Thymus (tissue), 14 donors: ENCODE measurements at places on chromosomes 5 and 9.

DNA sequence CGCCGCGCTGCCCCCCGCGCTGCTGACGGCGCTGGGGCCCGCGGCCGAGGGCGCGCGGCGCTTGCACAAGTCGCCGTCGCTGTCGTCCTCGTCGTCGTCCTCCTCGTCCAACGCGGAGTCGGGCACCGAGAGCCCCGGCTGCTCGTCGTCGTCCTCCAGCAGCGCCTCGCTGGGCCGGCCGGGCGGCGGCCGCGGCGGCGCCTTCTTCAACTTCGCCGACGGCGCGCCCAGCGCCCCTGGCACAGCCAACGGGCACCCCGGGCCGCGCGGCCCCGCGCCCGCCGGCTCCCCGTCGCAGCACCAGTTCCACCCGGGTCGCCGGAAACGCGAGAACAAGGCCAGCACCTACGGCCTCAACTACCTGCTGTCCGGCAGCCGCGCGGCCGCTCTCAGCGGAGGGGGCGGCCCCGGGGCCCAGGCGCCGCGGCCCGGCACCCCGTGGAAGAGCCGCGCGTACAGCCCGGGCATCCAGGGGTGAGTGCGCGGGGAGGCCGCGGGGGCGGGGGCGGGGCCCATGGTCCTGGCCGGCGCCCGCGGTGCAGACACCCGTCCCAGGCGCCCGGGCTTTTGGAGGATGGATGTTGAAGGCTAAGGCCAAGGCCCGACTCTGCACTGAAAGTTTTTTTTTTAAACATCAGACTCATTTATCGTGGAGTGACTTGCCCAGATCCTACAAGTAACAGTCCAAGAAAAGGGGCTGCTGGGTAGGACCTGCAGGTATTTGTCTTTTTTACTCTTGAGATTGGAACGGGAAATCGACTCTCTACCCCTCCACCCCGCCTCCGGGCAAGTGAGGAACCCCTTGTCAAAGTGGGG is 1.2 kb downstream of the TENT4A start:
- no peaks in the 10 kb centered on the region for H3K27me3 ChIP-seq
- peaks cover 10% of the 10 kb centered on the region for H3K36me3 ChIP-seq
- peak overlapping the region; percentile 32 for H3K27ac ChIP-seq
- H3K4me3 ChIP-seq: peak overlapping the region; percentile 57

DNA sequence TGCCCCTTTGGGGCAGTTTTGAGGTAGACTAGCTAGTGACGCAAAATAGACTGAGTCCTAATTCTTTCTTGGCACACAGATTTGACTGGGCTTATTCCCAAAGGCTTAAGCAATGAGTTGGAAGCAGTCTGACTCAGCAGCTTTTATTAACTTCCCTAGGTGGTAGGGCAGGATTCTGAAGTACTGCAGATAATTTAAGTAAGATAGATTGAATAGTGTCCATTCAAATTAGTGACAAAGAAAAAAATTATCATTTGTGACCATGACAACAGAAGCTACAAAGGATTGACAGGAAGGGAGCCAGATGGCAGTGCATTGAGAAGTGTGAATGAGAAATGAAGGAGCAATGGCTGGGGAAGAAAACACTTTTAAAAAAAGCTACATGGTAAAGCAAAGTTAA is 649.4 kb downstream of the CDH9 start:
- H3K4me1 ChIP-seq: no peaks in the 10 kb centered on the region
- H3K27me3 ChIP-seq: no peaks in the 10 kb centered on the region
- H3K36me3 ChIP-seq: no peaks in the 10 kb centered on the region
- no peak overlapping the region for H3K4me3 ChIP-seq

GRCh38 chr9:69564557-69564956 is 107.6 kb downstream of the APBA1 start:
- no peak for DNase-seq
- no peaks in the 10 kb centered on the region for H3K4me1 ChIP-seq
- no peak overlapping the region for H3K4me3 ChIP-seq
- H3K27ac ChIP-seq: no peak overlapping the region
- H3K27me3 ChIP-seq: no peaks in the 10 kb centered on the region

- no peaks in the 10 kb centered on the region for H3K36me3 ChIP-seq
- no peaks in the 10 kb centered on the region for H3K27me3 ChIP-seq
- no peak overlapping the region for H3K27ac ChIP-seq
- no peak for DNase-seq
- no peaks in the 10 kb centered on the region for H3K4me1 ChIP-seq
Observed at GRCh38 chr9:69535911-69536310, 136.3 kb downstream of the APBA1 start.

DNA sequence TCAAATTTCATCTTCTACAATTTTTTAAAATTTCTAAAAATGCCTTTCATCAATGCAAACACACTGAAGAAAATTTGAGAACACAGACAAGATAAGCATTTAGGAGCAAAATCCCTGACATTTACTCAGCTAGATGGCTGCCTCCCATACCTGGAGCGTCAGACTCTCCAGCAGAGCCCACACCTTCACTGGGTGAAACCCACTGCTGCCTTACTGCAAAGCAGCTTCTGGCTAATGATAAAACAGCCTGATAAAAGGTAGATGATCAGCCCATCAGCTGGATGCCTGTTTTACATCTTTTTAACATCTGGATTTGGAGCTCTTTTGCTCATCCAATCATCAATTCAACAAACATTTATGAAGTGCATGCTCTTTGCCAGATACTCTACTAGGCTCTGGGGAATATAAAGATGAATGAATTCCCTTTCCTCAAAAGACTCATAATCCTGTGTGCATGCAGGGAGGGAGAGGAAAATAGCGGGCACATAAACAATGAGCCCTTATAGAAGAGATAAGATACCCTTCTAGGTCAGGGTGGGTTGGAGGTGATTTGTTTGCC is 271.2 kb downstream of the SAXO1 start:
- H3K27ac ChIP-seq: no peak overlapping the region
- DNase-seq: no peak
- no peaks in the 10 kb centered on the region for H3K36me3 ChIP-seq
- H3K4me1 ChIP-seq: no peaks in the 10 kb centered on the region

DNA sequence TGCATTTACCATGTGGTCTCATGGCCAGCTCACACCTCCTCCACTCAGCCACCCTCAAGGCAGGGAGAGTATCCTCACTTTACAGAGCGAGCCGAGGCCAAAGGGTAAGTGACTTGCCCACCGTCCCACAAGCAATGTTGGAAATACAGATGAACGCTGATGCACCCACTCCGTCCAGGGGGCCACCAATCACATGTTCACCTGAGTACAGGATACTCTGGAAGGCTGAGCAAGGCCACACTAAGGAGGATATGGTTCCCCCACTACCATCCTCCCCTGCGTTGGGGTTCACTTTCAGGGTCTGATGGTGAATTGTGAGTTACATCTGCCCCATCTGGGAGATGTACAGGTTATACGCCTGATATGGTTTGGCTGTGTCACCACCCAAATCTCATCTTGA is 128.8 kb downstream of the ATPSCKMT start:
- H3K4me3 ChIP-seq: no peak overlapping the region
- no peak overlapping the region for H3K27ac ChIP-seq
- no peaks in the 10 kb centered on the region for H3K4me1 ChIP-seq
- no peak for DNase-seq

DNA sequence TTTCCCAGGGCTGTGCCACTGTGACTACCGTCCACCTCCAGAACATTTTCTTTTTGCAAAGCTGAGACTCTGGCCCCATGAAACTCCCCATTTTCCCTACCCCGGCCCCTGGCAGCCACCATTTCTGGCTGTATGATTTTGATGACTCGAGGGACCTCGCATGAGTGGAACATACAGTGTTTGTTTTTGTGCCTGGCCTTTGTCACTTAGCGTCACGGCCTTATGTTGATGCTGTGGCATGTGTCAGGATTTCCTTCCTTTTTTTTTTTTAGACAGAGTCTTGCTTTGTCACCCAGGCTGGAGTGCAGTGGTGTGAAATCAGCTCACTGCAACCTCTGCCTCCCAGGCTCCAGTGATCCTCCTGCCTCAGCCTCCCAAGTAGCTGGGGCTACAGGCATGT is 42.7 kb downstream of the ASS1 start:
- DNase-seq: no peak
- H3K27me3 ChIP-seq: peaks cover 37% of the 10 kb centered on the region
- H3K4me1 ChIP-seq: no peaks in the 10 kb centered on the region
- no peaks in the 10 kb centered on the region for H3K36me3 ChIP-seq
- no peak overlapping the region for H3K4me3 ChIP-seq

DNA sequence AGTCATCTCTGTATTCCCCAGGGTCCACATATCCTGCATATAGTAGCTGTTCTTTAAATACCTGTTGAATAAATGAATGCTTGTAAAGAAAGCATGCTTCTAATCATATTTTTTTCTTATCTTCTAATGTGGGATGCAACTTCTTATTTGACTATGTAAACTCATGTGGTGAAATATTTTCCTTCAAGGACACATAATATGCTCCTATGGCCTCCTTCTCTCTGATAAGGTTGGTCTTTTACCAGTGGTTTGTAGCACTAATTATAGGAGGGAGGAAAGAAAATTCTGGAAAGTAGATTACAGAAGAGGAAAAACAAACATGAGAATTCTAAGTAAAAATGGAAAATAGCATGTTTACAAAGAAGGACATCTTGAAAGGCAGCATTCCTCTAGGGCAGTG is 28.6 kb upstream of the C5orf63 start:
- H3K4me3 ChIP-seq: no peak overlapping the region
- H3K4me1 ChIP-seq: peaks cover 14% of the 10 kb centered on the region
- H3K27ac ChIP-seq: no peak overlapping the region
- H3K36me3 ChIP-seq: no peaks in the 10 kb centered on the region
- H3K27me3 ChIP-seq: no peaks in the 10 kb centered on the region
- no peak for DNase-seq

DNA sequence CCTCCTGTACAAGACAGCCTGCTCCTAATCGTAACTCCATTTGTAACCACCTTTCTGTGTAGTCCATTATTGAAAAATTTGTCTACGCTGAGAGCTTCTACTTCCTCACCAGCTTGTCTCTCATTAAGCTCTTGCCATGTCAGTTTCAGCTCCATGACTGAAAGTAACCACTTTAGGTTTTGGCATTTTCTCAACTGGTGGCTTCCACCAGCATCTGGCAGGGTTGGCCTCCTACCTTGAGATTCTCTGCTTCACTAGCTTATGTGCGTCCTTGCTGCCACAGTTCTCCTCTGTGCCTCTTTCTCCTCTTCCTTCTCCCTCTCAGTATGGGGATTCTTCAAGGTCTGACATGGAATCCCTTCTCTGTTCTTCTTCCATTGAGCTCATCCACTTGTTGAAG is 31.8 kb downstream of the F2RL2 start:
- DNase-seq: no peak
- H3K4me1 ChIP-seq: no peaks in the 10 kb centered on the region
- H3K4me3 ChIP-seq: no peak overlapping the region

- H3K27ac ChIP-seq: no peak overlapping the region
- DNase-seq: no peak
- H3K27me3 ChIP-seq: no peaks in the 10 kb centered on the region
- H3K4me1 ChIP-seq: no peaks in the 10 kb centered on the region
- no peak overlapping the region for H3K4me3 ChIP-seq
Observed at GRCh38 chr9:121862371-121863332, 211.2 kb downstream of the DAB2IP start.

DNA sequence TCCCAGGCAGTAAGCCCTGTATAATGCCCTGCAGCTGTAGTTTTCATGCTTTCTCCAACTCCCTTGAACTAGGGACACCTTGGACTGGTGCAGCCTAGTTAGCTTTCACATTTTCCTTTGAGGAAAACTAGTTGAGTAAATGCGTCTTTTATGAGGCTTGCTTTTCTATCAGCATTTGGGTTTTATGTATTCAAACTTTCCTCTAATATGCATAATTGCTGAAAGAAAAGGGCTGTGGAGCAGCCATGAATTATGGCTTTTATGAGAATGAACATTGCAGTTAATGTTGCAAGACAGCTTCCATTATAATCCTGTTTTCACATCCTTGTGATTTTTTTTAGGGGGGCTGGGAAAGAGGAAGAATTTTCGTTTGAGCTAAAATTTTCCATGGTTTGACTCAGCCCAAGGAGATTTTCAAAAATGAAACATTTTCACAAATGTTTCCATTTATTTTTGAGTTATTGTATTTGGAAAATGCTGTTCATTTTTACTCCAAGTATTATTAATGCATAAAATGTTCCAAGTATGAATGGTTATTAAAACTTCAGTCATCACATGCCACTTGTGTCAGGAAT is 57.9 kb upstream of the PPP3R2 start:
- no peak for DNase-seq
- H3K36me3 ChIP-seq: no peaks in the 10 kb centered on the region
- no peak overlapping the region for H3K27ac ChIP-seq
- H3K27me3 ChIP-seq: no peaks in the 10 kb centered on the region

DNA sequence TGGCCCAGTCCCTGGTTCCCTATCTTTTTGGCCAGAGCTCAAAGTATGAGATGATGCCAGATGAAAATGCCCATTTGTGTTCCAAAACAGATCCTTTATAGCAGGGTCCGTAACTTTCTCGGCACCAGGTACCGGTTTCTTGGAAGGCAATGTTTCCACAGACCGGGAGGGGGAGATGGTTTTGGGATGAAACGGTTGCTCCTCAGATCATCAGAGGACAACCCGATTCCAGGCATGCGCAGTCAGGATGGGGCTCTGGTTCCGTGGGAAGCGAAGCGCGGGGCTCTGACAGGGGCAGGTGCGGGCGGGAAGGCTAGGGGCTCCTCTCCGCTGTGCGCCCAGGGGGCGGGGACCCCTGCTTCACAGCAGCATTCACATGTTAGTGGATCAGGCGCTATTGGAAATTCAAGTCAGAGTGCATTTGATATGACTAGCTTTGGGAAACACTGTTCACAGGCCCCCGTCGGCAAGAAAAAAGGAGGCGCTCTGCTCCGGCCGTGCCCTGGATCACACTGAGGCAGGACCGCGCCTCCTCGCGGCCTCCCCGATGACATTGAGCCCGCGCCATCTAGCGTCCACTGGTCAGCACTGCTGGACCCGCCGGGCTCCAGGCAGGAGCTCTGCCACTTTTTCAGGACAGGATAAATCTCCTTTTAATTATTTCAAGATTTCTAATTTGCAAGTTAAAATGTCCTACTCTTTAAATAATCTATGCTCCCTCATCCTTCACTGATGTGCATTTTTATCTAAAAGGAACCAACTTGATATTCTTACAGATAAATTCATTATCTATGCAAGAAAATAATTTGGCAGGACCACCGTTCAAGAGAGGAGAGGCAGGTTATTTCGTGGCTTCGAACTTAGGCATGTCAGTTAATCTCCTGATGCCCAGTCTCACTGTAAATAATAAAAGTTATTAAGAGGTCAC is 190.0 kb downstream of the FANCC start:
- peak; percentile 38 for DNase-seq
- H3K4me3 ChIP-seq: no peak overlapping the region
- no peak overlapping the region for H3K27ac ChIP-seq
- H3K4me1 ChIP-seq: no peaks in the 10 kb centered on the region
- no peaks in the 10 kb centered on the region for H3K27me3 ChIP-seq

- no peak overlapping the region for H3K4me3 ChIP-seq
- H3K4me1 ChIP-seq: no peaks in the 10 kb centered on the region
- H3K36me3 ChIP-seq: no peaks in the 10 kb centered on the region
- H3K27ac ChIP-seq: no peak overlapping the region
Observed at GRCh38 chr9:123568691-123569688, 213.0 kb downstream of the CRB2 start.
